ENCODE measurements at places on chromosomes 3 and 15.
A peak's percentile ranks its signal among the peaks of the same experiment; 100 is the strongest.

GRCh38 chr3:34106879-34107278 is 308.4 kb downstream of the PDCD6IP start:
- DNase-seq = peak; percentile 12

- no peak for DNase-seq
Observed at GRCh38 chr15:70426096-70426821, 328.5 kb upstream of the TLE3 start.

- peak; percentile 63 for DNase-seq
Observed at GRCh38 chr3:192467230-192468140, 259.9 kb downstream of the FGF12 start.

- no peak for DNase-seq
Observed at GRCh38 chr3:161049683-161050248, 55.4 kb downstream of the B3GALNT1 start.

- no peak for DNase-seq
Observed at GRCh38 chr3:105065895-105066839, 300.5 kb upstream of the ALCAM start.

DNA sequence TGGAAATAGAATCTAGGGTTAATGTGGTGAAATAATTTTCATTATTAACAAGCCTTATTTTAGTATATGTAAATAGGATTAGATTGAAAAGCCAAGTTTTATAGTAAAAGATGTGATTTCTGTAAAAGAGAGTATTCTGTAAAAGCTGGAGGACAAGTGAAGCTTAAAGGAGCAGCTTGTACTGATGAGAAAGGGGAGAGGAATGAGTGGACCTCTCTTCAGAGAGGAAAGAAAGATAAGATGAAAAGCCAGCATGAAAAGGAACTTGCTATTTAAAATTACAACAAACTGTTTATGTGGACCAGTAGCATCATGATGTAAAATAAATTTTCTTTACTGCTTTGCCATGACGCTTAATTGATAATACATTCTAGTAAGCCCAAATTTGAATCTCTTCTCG is 18.5 kb downstream of the ALCAM start:
- DNase-seq = no peak

- no peak for DNase-seq
Observed at GRCh38 chr15:28943611-28944230, 57.9 kb downstream of the APBA2 start.

- no peak for DNase-seq
Observed at GRCh38 chr15:100947760-100948429, 28.7 kb downstream of the LRRK1 start.

DNA sequence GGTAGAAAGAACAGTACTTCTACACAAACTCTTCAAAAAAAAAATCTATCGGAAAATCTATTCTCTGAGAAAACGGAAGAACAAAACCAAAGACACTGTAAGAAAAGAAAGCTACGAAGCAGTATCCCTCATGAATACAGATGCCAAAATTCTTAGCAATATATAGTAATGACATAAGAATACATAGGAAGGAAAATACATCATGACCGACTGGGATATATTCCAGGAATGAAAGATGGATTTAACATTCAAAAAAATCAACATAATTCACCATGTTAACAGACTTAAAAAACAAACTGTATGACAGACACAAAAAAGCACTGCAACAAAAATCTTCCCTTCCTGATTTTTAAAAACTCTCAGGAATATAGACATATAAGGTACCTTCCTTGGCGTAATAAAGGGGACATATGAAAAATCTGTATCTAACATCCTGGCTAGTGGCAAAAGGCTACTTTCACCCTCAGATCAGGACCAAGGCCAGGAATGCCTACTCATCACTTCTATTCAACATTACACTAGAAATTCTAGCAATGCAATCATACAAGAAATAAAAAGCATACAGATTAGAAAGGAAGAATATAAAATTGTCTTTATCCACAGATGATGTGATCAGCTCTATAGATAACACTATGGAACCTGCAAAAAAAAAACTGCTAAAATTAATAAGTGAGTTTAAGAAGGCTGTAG is 77.6 kb upstream of the XXYLT1 start:
- DNase-seq = no peak

GRCh38 chr15:44738340-44738984 is 2.1 kb downstream of the TRIM69 start:
- DNase-seq = peak; percentile 16

GRCh38 chr15:71630475-71630809 is 179.9 kb upstream of the NR2E3 start:
- DNase-seq = peak; percentile 68

DNA sequence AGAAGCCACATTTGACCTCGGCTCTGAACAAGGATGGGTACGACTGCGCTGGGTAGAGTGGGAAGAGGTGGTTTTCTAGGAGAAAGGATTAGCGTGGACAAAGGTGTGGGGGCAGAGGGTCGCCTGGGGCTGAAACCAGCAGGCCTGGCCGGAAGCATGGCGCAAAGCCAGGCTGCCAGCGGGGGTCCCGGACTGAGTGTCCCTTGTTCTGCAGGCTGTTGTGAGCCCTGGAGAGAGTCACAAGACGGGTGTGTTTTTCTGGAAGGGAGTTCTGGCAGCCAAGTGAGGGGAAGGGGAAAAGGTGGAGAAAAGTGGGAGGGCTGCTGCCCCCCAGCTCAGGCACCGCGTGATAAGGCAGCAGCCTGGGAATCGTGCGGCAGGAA is 98.5 kb upstream of the MEF2A start:
- no peak for DNase-seq

DNA sequence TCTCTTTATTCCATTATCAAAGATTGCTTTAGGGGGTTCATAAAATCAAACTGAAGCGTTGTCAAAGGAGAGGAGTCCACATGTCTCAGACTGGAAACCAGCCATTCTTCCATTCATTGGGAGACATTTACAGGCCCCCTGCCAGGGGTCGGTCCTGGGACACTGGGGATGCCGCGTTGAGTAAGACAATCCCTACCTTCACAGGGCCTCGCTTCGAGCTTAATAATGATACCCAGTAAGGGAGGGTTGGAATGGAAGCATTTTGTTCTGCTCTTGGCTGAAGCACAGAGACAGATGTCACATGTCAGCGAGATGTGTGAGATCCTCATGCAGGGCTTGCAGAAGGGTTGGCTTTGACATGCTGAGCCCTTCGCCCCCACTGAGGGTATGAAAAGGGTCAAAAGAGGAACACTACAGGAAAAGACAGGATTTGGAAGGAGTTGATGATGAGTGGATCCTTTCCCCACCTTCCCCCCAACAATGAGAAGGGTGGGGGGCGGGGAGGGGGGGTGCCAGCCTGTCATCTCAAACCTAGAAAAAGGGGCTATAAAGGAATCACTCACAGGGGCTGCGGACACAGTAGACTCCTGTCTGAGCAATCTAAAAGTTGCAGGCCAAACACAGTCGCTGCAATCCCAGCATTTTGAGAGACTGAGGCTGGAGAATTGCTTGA is 25.6 kb upstream of the ARL8B start:
- peak; percentile 47 for DNase-seq
